ENCODE measurements at places on chromosomes 5 and 9. TPM values are rescaled to one million over a fixed set of nuclear protein-coding genes. Genes with fewer than 3 reads are reported as not detected.

Gene PHF24
- not detected for total RNA-seq

Gene NMUR2
- total RNA-seq: not detected

DNA sequence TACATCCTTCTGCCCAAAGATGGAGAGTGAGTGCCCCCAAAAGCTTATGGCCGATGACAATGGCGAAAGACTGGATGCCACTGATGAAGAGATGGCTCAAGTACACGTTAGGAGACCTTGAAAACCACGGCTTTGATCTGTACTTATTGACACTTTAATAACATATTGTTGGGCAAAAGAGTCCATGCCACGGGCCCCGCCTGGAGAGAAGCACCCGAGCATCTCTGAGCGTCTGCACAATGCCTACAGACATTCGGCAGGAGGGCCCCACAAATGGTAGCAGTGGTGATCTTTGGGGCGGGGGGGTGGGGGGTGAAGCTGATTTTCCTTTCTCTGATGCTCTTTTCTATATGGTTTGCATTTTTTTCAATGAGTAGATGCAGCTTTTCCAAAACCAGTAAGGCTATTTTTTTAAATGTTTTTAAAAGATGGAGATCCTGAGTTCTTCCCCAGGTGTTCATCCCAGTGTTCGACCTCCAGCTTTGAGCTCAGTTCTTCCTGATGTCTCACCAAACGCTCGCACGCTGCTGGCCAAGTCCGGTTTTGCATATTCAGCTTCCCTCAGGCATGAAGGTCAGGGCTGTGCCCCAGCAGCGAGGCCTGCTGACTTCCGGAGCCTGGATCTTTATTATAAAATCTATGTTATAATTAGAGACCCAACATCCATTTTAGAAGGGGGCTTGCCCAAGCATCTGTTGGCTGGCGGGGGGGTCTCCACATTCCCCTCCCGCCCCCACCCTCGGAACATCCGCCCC is 34.3 kb upstream of the BARHL1 start:
- H3K27me3 ChIP-seq: peaks cover 13% of the 10 kb centered on the region
- H3K27ac ChIP-seq: no peak overlapping the region
- DNase-seq: no peak
- H3K4me3 ChIP-seq: no peak overlapping the region
- H3K4me1 ChIP-seq: no peaks in the 10 kb centered on the region

GRCh38 chr5:7010591-7010990 is 297.4 kb downstream of the TENT4A start:
- no peak overlapping the region for H3K4me3 ChIP-seq
- no peak overlapping the region for H3K27ac ChIP-seq
- H3K27me3 ChIP-seq: no peaks in the 10 kb centered on the region

- H3K27me3 ChIP-seq: peaks cover 80% of the 10 kb centered on the region
- no peak for DNase-seq
- peak overlapping the region; percentile 62 for H3K4me3 ChIP-seq
- peaks cover 14% of the 10 kb centered on the region for H3K36me3 ChIP-seq
- peak overlapping the region; percentile 57 for H3K27ac ChIP-seq
Measured at GRCh38 chr9:93950619-93951601, 4.2 kb downstream of the BARX1 start.

DNA sequence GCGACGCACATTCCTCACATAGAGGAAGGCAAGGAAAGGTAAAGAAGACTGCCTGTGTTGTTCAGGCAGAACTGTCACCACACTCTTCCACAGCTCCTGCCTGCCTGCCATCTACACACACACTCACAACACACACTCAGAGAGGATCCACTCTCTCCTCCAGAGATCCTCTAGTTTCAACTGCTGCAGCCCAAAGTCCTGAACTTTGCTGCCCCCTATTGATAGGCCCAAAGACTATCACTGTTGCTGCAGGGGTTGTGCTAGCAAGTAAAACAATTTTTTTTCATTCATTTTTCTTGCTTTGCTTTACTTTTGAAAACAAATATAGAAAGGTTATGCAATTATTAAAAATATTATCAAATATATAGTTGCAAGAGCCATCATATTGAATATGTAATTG is 5.9 kb upstream of the CFAP90 start:
- H3K4me3 ChIP-seq: no peak overlapping the region
- H3K27me3 ChIP-seq: peaks cover 2% of the 10 kb centered on the region
- peaks cover 20% of the 10 kb centered on the region for H3K36me3 ChIP-seq
- DNase-seq: peak; percentile 66
- no peak overlapping the region for H3K27ac ChIP-seq
